Fibroblast of the aortic adventitia (primary cell): ENCODE measurements at places on chromosomes 12 and 14. TPM values are rescaled to one million over a fixed set of nuclear protein-coding genes. Genes with fewer than 3 reads are reported as not detected.
A peak's percentile ranks its signal among the peaks of the same experiment; 100 is the strongest.

GPRC5D gene
- not detected in 2 replicates for total RNA-seq

ARHGAP9 gene
- 0.18 TPM in 1 of 2 replicates, not detected in the other for total RNA-seq

IL22 gene
- not detected in 2 replicates for total RNA-seq

DNA sequence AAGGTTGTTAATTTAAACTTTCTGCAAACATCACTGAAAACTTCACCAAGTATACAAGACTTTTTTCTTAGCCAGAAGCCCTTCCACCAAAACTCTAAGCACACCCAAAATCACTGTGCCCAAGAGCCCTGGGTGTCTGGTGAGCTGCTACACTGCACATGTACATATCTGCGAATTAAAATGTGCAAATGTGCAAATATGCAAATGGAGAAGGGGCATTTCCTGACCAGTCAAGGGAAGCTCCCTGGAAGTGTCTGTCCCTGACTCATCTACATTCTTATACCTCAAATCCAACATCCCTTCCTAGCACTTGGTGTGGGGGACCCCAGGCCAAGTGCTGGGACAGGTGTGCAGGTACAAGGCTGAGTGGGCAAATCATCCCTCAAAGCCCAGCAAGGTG is 123.7 kb downstream of the PCNX1 start:
- no peak for DNase-seq

GRCh38 chr12:130083002-130083401 is 79.3 kb upstream of the FZD10 start:
- DNase-seq: no peak

DNA sequence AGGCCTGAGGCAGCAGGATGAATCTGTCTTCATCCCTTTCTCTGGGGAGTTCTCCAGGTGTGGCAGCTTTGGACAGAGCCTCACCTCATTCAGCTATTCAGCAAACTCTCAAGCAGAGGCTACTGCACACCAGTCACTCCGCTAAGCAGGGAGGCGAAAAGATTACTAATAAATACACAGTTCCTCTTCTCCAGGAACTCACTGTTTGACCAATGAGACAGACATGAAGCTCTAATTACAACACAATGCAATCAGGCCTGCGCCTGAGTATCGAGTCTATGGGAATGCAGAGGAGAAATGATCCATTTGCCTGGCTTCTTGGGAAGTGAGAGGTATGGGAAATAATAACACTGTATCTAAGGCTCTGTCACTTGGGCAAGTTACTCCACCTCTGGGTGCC is 178.1 kb downstream of the CRADD start:
- no peak for DNase-seq

GRCh38 chr14:61476754-61477410 is 155.5 kb downstream of the PRKCH start:
- DNase-seq: peak; percentile 98

- DNase-seq: peak; percentile 90
Measured at GRCh38 chr12:71194657-71195056, 36.9 kb upstream of the TSPAN8 start.

- DNase-seq: no peak
Measured at GRCh38 chr14:104126753-104127152, 11.6 kb upstream of the KIF26A start.

DNA sequence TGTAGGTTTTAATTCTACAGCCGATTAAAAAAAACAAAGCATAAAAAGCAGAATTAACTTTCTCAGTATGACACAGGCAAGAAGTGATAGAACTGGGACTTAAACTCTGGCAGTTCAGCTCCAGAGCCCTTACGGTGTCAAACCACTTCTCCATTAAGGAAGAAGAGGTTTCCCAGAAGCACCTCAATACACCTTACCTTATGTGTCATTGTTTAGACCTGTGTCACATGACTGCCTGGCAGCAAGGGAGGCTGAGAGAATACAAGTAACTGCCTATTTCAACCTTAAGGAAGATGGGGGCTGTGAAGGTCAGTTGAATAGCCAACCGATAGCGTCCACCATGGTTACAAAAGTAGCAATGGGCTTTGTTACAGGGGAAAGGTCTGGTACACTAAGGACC is 54.6 kb upstream of the ARHGAP5 start:
- no peak for DNase-seq

NANOG gene
- under 0.01 and 0.16 TPM in 2 replicates for total RNA-seq

DBX2 gene
- total RNA-seq: 0.08 and 0.72 TPM in 2 replicates

BDKRB1 gene
- 6.9 TPM in 1 of 2 replicates, not detected in the other for total RNA-seq

DNA sequence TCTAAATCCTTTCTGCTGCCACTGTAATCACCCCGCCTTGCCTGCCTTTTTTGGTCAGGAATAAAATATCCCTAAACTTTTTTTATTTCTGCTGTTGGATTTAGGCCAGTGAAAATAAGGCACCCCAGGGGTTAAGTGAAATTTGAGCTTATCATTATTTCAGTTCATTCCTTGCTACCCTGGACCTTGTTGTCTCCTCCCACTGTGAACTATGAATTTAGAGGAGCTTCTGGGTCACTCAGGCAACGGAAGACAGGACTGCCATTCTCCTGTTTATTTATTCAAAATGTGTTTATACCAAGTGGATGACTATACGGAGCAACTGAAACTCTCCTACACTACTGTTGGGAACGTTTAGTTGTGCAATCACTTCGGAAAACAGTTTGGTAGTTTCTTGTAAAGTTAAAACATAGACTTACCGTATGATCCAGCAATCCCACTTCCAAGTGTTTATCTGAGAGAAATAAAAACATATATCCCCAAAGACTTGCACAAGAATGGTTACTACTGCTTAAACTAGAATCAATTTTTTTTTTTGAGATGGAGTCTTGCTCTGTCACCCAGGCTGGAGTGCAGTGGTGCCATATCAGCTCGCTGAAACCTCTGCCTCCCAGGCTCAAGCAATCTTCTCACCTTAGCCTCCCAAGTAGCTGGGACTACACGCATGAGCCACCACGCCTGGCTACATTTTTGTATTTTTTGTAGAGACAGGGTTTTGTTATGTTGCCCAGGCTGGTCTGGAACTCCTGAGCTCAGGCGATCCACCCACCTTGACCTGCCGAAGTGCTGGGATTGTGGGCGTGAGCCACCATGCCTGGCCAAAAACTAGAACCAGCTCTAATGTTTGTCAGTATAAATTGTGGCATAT is 2.3 kb upstream of the TRAFD1 start:
- peak; percentile 73 for DNase-seq

MYF5 gene
- not detected in 2 replicates for total RNA-seq

DNA sequence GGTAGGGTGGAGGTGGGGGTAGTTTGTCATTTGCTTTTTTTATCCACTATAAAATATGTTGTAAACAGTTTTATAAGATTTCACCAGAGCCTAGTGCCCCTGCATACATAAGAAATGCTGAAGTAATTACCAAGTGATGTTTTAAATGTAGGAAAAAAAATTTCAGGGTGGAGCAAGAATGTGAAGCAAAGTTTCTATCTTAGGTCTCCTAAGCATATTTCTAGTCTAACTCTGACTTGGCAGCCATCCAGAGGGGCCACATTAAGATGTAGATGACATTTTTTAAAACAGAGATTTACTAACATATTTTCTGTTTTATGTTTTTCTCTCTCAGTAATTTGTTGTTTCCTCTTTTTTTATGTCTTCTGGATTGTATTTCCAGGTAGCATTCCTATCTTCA is 15.8 kb upstream of the KRAS start:
- peak; percentile 23 for DNase-seq
